ENCODE measurements at places on chromosomes 6 and 20.

DNA sequence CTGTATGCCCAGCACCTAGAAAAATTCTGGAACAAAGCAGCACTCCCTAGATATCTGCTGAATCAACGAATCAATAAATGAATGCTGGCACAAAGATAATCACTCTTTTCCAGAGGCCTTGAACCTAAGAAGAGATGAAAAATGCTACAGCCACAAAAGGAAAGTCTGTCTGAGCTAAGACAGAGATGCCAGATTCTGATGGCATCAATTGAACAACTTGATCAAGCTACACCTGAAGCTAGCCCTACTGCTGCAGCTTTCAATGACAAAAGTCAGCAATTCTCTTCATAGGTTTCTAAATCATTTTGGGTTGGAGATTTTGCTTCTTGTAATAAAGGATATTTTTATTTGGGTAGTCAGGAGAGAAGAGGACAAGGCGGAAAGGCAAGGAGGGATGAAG, 305.0 kb upstream of the SULF2 start:
- H3K27ac ChIP-seq: no peak overlapping the region
- H3K27me3 ChIP-seq: no peaks in the 10 kb centered on the region
- H3K4me3 ChIP-seq: no peak overlapping the region
- no peaks in the 10 kb centered on the region for H3K4me1 ChIP-seq
- no peaks in the 10 kb centered on the region for H3K36me3 ChIP-seq

DNA sequence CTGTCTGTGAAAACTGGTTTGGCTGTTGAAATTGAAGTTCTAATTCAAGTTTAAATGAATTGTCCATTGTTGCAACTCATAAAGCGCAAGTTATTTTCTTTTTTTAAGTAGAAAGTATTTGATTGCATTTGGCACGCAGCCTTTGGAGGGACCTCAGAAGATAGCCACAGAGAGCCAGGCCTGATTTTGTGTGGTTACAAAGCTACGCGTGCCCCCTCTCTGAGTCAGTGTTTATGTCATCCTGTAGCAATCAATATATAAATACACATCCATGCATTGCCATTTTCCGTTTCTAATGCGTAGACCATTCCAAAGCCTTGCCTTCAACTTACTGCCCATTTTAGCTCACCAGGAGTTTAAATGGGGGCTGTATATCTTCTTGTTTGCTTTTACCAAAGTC, 173.2 kb downstream of the TMEM242 start:
- peaks cover 25% of the 10 kb centered on the region for H3K36me3 ChIP-seq
- H3K27ac ChIP-seq: no peak overlapping the region
- peaks cover 18% of the 10 kb centered on the region for H3K4me1 ChIP-seq
- DNase-seq: no peak
- no peak overlapping the region for H3K4me3 ChIP-seq

DNA sequence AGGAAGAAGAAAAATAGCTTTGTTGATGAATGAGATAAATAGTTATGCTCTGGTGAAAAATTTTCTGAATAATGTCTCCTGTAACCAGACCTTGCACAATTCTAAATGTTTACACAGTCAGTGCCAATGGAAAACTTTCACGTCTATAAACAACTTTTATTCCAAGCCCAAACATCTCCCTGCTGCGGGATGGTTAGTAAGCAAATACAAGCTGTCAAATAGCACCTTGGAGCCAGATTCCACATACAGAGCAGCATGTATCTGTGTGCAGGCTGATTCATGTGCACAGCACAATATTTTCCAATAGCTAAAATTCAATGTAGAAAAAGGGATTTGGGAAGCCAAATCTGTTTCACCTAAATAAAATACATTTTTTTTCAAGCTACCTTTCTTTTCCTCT, 813.3 kb downstream of the HACE1 start:
- no peak overlapping the region for H3K4me3 ChIP-seq
- no peak overlapping the region for H3K27ac ChIP-seq
- H3K27me3 ChIP-seq: no peaks in the 10 kb centered on the region
- no peak for DNase-seq
- no peaks in the 10 kb centered on the region for H3K36me3 ChIP-seq
- no peaks in the 10 kb centered on the region for H3K4me1 ChIP-seq

- no peak for DNase-seq
- H3K27me3 ChIP-seq: no peaks in the 10 kb centered on the region
- H3K4me1 ChIP-seq: no peaks in the 10 kb centered on the region
- H3K36me3 ChIP-seq: no peaks in the 10 kb centered on the region
- H3K27ac ChIP-seq: no peak overlapping the region
- H3K4me3 ChIP-seq: no peak overlapping the region
Observed at GRCh38 chr6:123953920-123954319, 150.3 kb downstream of the NKAIN2 start.

GRCh38 chr20:48737434-48738093, 90.2 kb downstream of the PREX1 start:
- H3K27me3 ChIP-seq: no peaks in the 10 kb centered on the region
- no peak overlapping the region for H3K27ac ChIP-seq
- H3K36me3 ChIP-seq: peaks cover 50% of the 10 kb centered on the region
- no peak overlapping the region for H3K4me3 ChIP-seq
- H3K4me1 ChIP-seq: peaks cover 64% of the 10 kb centered on the region
- no peak for DNase-seq

DNA sequence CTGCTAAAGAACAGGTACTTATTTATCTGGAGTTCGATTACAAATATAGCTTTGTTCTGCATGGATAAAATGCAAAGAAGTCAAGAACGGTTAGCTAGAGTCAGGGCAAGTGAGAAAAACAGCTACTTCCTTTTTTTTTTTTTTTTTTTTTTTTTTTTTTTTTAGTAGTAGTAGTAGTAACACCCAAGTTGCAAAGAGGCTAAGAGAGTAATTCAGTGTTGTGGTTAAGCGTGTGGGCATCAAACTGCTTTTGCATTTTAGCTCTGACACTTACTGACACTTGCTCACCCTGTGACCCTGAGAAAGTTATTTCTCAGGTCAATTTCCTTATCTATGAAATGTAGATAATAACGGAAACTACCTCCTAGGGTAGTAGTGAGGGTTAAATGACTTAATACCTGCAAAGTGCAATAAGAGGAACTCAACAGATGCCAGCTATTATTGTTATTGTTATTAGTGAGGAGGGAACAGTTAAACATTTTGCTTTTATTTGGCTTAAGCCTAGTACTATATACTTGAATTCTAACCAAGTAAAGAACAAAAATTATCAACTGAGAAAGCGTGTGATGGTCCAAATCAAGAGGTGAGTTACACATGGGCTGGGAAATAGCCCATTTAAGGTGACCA, 86.7 kb upstream of the BACH2 start:
- H3K27ac ChIP-seq: peak overlapping the region; percentile 52
- DNase-seq: peak; percentile 57
- H3K4me1 ChIP-seq: peaks cover 8% of the 10 kb centered on the region
- no peaks in the 10 kb centered on the region for H3K27me3 ChIP-seq
- H3K4me3 ChIP-seq: no peak overlapping the region

Data from natural killer cell (primary cell).